ENCODE measurements at places on chromosomes 1 and 21. TPM values are rescaled to one million over a fixed set of nuclear protein-coding genes. Genes with fewer than 3 reads are reported as not detected.

DNA sequence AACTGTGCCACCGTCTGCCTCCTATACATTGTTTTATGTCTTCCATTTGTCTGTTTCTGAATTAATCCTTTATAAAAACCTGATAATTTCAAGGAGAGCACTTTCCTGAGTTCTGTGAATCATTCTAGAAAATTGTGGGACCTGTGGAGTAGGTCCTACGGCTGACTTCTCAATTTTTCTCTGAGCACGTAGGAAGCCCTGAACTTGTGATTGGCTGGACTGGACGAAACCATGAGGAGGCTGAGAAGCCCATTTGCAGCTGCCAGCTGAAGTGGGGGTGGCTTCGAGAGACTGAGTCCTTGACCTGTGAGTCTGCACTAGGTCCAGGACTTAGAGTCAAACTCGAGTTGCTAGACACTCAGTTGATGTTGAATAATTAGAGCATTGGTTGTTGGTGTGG, 277.1 kb upstream of the NCAM2 start:
- no peak for DNase-seq

DNA sequence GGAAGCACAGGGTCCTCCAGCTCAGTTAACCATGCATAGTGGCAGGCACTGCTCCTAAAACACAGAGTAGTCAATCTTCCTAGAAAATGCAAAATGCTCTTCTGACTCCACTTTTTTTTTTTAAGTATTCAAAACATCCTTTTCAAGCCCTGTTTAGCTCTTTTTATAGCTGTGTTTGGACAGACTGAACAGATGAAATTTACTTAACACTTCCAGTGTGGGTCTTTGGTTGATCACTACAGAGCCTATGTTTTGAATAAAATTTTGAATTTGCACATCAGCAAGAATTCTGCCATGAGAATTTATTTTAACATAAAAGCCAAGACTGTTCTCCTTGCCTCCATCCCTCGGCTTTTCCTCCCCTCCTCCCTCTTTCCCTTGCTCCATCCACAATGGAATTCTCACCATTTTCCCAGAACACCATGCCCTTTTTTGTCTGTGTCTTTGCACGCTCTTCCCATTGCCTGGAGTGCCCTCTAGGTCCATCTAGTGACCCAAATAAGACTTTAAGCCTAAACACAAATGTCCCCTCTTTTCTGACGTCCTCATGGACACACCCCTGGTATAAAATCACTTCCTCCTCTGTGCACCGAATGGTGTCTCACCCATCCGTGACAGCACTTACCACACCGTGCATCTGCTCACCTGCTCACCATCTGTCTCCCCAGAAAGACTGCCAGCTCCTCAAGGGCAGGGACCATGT, 24.0 kb upstream of the CPT2 start:
- no peak for DNase-seq

GRCh38 chr1:213982672-213983492, 4.9 kb upstream of the PROX1 start:
- no peak for DNase-seq

- DNase-seq: no peak
These were observed 224.8 kb upstream of the DPYD start for GRCh38 chr1:98145655-98146054.

- no peak for DNase-seq
These were observed 177.9 kb downstream of the HFM1 start for GRCh38 chr1:91226741-91227140.

- peak; percentile 49 for DNase-seq
These were observed 12.7 kb downstream of the TFF2 start for GRCh38 chr21:42337830-42338728.

CNR2 gene
- 0.11 TPM for total RNA-seq

DNA sequence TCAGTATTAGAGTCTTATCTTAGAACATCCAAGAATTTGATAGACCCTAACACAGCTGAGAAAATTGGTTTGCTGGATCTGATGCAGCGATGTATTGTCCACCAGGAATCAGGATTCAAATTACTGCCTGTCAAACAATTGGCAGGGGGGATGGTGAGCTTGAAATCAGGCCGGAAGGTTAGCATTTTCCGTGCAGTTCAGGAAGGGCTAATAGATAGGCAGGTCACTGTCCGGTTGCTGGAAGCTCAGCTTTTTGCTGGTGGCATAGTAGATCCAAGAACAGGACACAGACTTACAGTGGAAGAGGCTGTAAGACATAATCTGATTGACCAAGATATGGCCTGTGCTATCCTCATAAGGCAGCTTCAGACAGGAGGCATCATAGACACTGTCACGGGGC, 127.2 kb downstream of the MACF1 start:
- DNase-seq: no peak

- DNase-seq: no peak
These were observed 63.1 kb upstream of the IGSF5 start for GRCh38 chr21:39681845-39682244.

GRCh38 chr1:47791879-47792608, 205.1 kb downstream of the TRABD2B start:
- DNase-seq: no peak

RGL1 gene
- 69.4 TPM for total RNA-seq

- no peak for DNase-seq
These were observed 4.8 kb upstream of the HES5 start for GRCh38 chr1:2534687-2535441.

PLXNA2 gene
- total RNA-seq: 15.1 TPM

DNA sequence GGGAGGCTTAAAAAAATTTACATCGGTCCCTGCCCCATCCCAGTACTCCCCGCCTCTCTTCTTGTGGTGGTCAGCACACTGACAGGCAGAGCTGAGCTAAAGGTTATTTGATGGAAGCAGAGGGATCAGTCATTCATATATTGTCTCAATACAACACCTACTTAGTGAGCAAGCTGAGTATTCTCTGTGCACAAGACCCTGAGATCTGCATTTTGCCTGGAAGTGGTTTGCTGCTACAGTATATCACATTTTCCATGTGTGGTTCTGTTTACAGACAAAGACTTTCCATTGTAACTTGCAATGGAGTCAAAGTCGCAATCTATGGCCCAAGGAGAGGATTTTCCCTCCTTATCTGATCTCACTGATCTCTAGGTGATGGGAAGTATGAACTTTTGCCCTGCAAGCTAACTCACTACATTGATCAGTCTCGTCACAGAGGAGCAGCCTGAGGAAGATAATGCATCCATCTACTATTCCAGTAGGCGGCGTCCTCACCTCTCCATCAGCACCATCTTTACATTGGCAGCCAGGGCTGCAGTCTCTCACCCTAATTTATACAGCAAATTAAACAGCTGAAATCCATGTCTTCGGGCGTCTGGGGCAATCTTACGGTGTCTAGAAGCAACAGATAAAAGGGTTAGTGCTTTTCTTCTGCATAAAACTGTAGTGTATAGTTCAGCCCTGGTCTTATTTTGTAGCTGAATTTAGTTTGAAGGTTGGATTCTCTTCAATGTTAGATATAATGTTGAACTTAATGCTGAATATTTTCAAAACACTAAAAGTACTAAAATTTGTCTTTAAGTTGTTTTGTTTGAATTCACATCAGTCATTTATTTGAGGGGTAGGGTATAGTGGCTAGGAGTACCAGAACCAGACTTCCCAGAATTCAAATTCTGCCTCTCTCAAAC, 3.2 kb upstream of the TRAF5 start:
- DNase-seq: no peak

DNA sequence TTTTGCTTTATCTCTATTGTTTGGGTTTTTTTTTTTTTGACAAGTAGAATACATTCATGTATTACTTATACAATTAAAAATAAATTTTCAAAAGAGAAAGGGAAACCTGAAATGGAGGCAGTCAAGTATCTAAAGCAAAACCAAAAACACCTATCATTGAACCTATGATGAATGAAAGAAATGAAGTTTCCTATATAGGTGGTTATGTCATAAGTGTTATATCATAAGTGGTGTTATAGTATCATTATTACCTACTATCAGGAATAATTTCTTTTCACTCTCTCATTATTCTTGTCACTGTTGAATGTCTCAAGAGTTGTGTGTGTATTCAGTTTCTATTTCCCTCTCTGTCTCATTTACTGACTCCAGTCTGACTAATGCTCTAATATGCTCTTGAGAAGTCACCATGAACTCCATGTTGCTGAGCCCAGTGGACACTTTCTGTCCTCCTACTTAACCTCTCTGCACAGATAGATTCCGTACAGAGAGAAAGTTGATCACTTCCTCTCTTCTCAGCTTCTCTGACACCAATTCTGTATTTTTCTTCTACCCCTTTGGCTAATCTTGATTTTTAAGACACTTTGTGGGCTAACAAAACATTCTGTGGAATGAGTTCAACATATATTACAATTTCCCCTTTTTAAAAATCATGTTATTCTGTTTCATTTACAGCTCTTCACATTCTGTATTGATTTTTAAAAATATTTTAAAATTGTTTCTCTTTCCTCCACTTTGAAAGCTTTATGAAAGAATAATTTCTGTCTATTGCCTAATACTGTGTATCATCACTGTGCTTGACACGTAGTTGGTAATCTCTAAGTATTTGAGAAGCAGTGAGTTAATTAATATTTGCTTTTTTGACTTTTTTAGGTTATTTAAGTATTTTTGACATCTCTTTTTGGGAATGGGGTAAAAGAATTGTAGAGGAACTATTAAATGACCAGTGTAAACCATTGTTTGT, 50.1 kb downstream of the RASAL2 start:
- no peak for DNase-seq

ENTREP3 gene
- 2.6 TPM for total RNA-seq

GRCh38 chr1:161962091-161962887, 61.4 kb downstream of the OLFML2B start:
- DNase-seq: no peak

NUDT17 gene
- total RNA-seq: 5.9 TPM

C1orf185 gene
- not detected for total RNA-seq

ATP1B1 gene
- total RNA-seq: 54.6 TPM

AVPR1B gene
- not detected for total RNA-seq

ALDH4A1 gene
- total RNA-seq: 11.9 TPM

RAB42 gene
- total RNA-seq: 6.1 TPM

DNA sequence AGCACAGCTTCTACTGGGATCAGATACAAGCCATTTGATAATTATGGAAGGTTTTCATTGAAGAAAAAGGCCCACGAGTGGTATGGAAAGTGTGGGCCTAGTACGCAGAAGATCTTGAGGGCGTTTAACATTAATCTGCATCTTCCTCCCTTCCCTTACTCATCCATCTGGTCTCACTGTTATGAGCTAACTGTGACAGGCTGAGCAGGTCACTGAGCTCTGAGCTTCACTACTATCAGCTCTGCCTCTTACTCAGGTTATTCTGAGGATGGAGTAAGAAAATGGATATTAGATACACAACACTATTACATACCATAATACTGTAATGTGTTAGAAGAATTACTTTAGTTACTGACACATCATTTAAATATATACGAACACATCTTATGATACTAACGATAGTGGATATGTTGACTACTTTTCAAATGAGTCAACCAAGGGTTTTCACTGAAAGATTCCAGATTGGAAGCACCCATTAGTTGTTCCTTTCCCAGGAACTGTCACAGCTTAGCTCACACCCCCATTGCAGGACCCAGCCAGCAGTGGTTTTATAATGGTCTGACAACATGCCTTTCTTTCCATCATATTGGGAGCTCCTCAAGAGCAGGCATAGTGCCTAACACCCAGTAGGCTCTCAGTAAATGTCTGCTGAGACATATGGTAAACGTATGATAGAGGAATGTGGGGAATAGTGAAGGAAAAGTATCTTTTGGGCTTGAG, 97.8 kb upstream of the C8B start:
- no peak for DNase-seq

RGS18 gene
- 5.5 TPM for total RNA-seq

FGR gene
- total RNA-seq: 3.4 TPM

AKT3 gene
- 94.3 TPM for total RNA-seq

OR2L5 gene
- not detected for total RNA-seq

DNA sequence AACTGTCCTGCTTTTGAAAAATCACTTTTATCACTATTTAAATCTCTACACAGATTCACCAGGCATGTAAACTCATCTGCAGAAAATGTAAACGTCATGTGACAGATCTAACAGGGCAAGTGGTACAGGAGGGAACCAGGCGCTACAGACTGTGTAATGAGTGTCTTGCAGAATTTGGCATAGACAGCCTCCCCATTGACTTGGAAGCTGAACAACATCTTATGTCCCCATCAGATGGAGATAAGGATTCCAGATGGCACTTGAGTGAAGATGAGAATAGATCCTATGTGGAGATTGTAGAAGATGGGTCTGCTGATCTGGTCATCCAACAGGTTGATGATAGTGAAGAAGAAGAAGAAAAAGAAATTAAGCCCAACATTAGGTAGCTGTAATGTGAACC, 50.3 kb downstream of the ZBTB8OS start:
- DNase-seq: no peak

DNA sequence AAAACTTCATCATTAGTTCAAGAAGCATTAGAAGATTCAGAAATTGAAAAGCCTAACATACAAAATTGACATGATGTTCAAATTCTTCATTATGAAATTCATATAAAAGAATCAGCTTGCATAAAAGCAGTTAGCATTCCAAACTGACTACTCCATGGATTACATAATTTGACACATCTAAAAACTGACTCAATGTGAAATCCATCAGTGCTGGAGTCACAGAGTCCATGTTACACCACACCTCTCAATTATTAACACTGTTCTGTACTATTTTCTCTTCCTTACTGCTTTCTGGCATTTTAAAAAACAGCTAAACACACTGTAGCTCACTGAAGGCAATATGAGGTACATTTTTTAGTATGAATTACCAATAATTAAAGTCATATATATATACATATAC, 28.0 kb downstream of the ARHGAP29 start:
- DNase-seq: no peak

- DNase-seq: no peak
These were observed 51.2 kb upstream of the CAPZB start for GRCh38 chr1:19536519-19536918.

LCE1C gene
- not detected for total RNA-seq

DNA sequence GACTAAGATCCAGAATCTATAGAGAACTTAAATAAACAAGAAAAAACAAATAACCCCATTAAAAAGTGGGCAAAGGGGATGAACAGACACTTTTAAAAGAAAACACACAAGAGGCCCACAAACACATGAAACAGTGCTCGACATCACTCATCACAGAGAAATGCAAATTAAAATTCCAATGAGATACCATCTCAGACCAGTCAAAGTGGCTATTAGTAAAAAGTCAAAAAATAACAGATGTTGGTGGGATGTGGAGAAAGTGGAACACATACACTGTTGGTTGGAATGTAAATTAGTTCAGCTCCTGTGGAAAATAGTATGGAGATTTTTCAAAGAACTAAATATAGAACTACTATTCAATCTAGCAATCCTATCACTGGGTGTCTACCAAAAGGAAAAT, 143.1 kb downstream of the IFI44 start:
- DNase-seq: no peak

- DNase-seq: no peak
These were observed 450 bp downstream of the SDE2 start for GRCh38 chr1:225998560-225999226.

DNA sequence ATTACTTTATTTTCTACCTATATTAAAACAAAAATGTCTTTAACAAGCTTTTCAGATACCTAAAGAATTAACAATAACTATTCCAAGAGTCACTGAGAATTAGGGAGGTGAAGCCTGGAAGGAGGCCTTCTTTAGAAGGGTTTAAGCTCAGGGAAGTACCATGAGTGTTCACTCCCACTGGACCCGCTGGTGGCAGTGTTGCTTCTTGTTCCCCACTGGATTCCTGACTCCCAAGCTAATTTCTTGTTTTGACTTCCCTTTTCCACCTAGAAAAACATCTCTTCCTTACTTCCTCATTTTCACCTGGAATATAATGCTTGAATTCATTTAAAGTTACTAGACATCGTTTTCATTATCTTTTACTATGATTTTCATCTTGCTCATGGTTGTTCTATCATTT, 264.2 kb downstream of the HMCN1 start:
- no peak for DNase-seq

GRCh38 chr1:63877816-63878215, 104.0 kb downstream of the ROR1 start:
- no peak for DNase-seq

GRCh38 chr1:6438047-6438525, 13.5 kb downstream of the ESPN start:
- DNase-seq: no peak

Measured in urinary bladder (tissue), 4 donors.